SJSA1 (cell line): ENCODE measurements at places on chromosomes 13 and 19.

GRCh38 chr13:80931118-80931517 lies 590.2 kb upstream of the SPRY2 start:
- DNase-seq: no peak

- DNase-seq: no peak
These were observed 3.6 kb upstream of the CEACAM3 start for GRCh38 chr19:41792513-41793413.

DNA sequence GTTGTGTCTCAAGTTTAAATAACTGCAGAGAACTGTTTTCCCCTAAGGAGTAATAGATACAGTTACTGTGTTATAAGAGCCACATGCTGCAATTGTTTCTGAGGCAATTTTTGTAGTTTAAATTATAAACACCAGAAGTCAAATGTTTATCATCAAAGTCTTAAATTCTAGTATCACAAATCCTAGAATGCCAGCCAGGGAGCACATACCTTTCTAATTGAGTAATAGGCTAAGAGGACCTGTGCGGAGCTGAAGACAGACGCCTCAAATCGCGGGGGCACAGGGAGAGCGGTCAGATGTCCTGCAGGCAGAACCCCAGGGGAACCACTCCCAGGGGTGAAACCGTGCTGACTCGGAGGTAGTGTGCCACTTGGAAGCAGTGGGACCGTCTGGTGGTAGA lies 65.2 kb upstream of the TNFRSF19 start:
- DNase-seq: peak; percentile 17

DNA sequence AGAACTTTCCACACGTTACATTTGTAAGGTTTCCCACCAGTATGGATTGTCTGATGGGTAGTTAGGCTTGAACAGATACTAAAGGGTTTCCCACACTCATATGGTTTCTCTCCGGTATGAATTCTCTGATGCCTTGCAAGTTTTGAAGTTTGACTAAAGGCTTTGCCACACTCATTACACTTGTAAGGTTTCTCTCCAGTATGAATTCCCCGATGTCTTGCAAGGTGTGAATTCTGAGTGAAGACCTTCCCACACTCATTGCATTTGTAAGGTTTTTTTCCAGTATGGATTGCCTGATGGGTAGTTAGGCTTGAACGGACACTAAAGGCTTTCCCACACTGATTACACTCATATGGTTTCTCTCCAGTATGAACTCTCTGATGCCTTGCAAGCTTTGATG lies 7.6 kb upstream of the ZNF415 start:
- DNase-seq: no peak

- no peak for DNase-seq
These were observed 6.1 kb downstream of the NOSIP start for GRCh38 chr19:49574206-49574755.

GRCh38 chr13:39767791-39768517 lies 112.5 kb downstream of the COG6 start:
- DNase-seq: peak; percentile 74

GRCh38 chr19:1862424-1863327 lies 703 bp downstream of the KLF16 start:
- peak; percentile 48 for DNase-seq

GRCh38 chr13:30169442-30169841 lies 137.9 kb downstream of the KATNAL1 start:
- DNase-seq: no peak

- DNase-seq: peak; percentile 85
These were observed 540.4 kb downstream of the IRS2 start for GRCh38 chr13:109246001-109246400.

- no peak for DNase-seq
These were observed at the start of gene IQCN for GRCh38 chr19:18274219-18274780. TSS of gene IQCN (minus strand) at chr19:18274452. CDS start at chr19:18269478, 4,974 bp downstream.

DNA sequence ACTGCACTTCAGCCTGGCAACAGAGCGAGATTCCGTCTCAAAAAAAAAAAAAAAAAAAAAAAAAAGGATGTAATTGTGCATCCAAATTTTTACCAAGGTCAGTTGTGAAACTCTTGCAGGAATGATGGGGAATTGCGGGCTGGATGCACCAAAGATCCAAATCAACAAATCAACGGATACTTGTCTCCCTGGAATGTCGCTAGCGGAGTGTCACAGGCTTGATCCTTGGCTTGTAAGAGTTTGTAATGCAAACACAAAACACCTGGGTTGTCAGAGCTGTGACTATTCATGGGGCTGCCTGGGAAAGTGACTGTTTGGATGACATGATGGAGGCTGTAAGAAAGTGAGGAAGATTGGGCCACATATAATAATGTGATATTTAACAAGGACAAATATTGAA lies 4.2 kb downstream of the KANK3 start:
- no peak for DNase-seq

DNA sequence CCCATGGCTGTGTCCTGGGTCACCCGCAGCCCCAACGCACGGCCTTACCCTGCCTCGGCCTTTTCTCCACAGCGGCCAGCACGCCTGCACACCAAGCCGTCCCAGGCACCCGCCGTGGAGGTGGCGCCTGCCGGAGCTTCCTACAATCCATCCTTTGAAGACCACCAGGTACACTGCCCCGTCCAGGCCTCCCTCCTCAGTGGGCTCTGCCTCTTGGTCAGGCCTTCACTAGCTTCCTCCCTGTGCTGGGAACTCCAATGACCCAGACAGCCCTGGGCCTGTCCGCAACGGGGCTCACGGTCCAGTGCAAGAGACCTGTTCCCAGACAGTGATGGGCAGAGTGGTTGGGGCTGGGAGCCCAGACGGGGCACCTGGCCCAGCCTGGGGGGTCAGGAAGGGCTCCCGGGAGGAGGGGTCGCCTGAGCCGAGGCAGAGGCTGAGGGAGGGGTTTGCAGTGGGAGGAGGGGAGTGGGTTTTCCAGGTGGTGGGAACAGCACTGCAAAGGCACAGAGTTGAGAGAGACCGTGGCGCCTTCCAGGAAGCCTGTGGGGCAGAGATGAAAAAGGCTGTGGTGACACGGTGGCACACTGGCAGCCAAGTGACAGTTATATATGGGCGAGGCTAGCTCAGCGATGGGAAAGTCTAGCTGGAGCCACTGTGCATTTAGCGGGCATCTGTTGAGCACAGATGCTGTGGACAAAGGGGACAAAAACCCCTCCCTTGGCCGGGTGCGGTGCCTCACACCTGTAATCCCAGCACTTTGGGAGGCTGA lies 7.3 kb downstream of the NOP53 start:
- no peak for DNase-seq
